ENCODE measurements at places on chromosomes 4 and X.

GRCh38 chr4:15131551-15131950 is 129.3 kb downstream of the CPEB2 start:
- DNase-seq, result no peak

DNA sequence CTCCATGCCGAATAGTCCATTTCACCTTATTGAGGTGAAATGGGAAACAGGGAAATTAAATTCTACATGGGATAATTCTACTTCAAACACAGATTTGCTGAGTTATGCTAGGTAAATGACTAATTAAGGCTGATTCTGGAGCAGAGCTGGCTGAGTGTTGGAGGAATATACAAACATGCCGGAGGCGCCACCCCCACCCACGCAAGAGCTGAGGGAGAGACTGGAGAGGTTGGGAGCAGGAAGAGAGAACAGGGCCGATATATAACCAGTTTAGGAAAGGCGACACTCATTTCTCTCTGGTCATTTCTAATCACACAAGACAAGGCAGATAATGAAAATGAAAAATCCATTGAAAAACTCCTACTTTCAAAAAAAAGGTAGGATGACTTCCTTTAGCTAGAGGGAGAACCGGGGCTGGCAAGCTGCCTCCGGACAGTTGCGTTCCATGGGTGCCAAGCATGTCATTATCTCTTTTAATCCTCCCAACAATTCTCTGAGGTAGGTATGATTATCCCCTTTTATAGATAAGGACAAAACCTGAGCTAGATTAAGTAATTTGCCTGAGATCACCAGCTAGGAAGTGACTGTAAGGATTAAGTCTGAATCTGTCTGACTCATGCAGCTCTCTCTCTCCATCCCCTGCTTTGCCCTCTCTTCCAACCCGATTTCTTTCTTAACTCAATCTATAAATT is 27.6 kb upstream of the CFAP299 start:
- DNase-seq, result no peak

- no peak for DNase-seq
These were observed 138.8 kb downstream of the MTNR1A start for GRCh38 chr4:186416451-186417060.

DNA sequence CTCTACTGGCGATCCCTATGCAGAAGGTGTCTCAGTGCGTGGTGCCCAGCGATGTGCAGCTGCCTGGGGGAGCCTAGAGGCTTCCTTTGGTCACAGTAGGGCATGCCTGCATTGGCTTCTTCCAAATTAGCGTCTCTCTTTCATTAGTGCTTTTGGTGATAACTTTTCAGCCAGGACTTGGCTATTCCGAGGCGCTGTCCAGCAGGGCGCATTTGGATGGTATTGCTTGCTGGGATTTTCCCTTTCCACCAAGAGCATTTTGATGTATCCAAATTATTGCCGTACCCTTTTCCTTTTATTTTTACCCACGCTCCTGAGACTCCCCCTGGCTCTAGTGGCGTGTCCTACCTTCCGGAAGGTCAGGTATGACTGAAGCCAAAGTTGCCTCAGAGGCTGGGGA is 101.4 kb downstream of the SORCS2 start:
- DNase-seq, result no peak

- DNase-seq, result no peak
These were observed 595.1 kb downstream of the RAB28 start for GRCh38 chr4:12889054-12889453.

DNA sequence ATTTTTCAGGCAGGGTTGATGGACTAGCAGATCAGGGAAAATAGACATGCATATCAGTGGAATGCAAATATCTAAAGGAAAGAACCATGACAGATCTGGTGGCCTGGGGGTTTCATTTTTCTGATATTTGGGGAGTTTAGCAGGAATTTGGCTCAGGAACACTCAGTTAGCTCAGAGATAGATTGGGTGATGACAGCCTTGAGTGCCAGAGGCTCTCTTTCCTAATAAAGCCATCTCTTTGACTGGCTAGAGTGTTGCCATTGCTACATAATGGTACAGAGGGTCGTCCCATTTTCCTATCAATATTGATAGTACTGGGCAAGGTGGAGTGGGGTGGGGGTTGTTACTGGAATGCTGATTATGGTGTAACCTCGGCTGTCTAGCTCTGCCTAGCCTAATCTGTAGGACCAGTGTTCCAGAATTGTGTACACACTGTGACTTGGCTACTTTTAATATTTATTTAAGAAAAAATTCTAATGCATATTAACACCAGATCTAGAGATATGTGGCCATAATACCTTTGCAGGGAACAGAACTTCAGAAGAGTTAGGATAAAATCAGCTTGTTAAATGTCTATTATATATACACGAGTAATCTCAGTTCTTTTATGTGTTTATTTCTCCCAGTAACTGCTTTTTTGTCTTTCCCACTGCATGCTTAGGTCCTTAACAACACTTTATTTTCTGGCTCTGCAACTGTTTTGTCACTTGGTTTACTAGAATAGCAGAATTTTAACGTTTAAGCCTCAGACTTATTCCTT is 145.0 kb upstream of the SPOCK3 start:
- DNase-seq, result no peak

GRCh38 chr4:127775843-127776242 is 6.3 kb upstream of the HSPA4L start:
- DNase-seq, result no peak

- no peak for DNase-seq
These were observed 962.9 kb upstream of the GRID2 start for GRCh38 chr4:91340822-91341221.

DNA sequence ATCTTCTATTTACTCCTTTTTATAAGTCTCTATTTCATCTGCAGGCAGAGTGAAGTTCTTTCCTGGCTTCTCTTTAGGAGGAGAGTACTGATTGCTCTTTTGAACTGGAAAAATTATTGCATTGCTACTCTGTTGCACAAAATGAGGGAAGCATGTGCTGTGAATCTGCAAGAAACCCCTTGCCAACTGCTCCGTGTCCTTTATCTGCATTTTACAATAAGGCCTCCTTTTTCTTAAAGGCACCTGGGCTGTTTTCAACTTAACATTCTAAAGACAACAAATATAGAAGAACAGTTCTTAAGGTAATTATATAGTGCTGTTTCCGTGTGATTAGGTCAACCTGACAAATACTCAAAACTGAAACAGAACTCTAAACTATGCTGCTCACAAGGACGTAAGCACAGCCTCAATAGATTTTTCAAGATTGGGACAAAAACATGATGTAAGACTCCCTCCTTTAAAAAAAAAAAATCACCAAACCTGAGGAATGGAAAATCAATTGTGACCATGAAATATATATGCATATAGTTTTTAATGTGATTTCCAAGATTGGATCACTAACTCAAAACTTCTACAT is 716.6 kb upstream of the INTU start:
- DNase-seq, result no peak

DNA sequence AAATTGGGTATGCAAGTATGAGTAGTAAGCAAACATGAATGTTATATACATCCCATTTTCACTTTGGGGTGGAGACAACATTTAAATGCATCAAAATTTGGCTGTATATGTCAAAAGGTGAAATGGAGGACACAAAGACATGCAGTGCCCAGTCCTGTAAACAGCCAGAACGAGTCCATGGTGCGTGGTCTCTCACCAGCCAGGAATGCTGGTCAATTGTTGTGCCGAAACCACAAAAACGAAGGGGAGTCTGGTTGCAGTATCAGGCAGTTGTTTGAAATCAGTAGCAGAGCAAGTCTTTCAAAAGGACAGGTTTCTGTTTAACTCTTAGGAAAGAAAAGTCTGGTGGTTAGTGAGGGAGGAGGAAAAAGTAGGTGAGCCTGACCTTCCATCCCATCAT is 22.3 kb upstream of the RNF150 start:
- no peak for DNase-seq

DNA sequence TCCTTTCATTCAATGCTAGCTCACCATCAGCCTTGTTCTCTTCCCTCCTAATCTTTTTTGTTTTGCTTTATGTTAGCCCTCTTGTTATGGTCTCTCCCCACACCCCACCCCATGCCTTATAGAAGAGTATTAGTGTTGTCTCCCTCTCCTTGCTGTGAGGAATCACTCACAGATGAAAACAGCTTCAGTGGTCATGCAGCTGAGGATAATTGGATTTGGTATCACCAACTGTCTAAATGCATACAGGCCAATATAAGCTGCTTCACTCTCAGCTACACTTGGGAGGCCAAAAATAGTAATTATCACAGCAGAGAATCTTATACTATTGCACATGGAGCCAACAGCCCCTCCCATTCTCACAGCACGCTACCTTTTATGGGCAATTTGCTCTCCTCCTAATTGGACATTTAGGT is 494.6 kb upstream of the FAM241A start:
- DNase-seq, result no peak

DNA sequence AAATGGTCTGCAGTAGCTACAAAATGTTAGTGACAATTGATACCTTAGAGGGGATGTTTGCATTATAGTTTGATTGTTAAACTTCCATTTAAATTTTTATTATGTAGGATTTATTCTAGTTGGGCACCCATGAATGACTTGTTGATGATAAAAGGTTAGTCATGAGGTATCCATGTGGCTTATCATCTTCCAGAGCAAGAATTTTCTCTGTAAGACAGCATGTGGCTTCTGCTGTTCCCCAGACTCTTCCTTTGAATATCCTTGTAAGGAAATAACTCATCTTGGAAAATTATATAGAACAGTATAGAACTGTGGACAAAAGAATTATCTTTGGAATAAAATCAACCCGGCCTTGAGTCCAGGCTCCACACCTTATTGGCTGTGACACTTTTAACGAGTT is 40.1 kb upstream of the KLHL8 start:
- DNase-seq, result no peak

- no peak for DNase-seq
These were observed 73.3 kb downstream of the FRYL start for GRCh38 chr4:48706736-48707135.

GRCh38 chrX:150529587-150529986 is 38.8 kb upstream of the MTM1 start:
- DNase-seq, result no peak

DNA sequence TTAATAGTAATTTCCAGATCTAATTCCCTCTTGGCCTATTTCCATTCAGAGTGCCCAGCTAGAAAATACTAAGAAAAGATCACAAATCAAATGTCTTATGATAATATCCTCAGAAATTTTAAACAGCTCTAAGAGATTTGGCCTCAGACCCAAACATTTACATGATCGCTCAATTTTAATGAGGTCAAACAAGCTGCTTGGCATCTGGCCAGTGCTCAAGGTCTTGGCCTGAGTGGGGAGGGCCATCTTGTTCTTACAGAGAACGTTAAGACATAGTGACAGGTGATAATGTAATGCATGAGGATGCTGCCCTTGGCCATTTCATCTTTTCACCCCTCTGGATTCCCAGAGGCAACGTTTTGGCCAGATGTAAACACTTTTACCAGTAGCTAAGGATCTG is 159.2 kb upstream of the SLC7A11 start:
- DNase-seq, result no peak

- DNase-seq, result no peak
These were observed 24.0 kb downstream of the PLRG1 start for GRCh38 chr4:154526151-154526550.

- no peak for DNase-seq
These were observed 28.8 kb downstream of the MSL3 start for GRCh38 chrX:11786862-11787261.

DNA sequence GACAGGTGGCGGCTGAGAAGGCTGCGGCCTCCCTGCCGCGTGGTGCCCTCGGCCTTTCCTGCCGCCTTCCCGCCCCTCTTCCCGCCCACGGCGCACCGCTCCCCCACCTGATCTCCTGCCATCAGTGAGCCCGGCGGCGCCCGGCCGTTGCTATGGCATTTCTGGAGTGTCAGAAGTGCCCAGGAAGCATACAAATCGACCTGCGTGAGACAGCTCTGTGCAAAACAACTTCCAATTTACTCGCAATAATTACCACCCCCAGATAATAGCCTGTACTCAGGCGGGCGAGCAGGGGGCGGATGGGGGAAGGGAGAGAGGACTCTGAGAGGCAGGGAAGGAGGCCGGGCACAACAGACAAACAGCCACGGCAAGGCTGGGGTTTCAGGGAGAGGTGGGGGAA is 16.6 kb upstream of the ERCC6L start:
- DNase-seq, result no peak

GRCh38 chrX:70089604-70090297 is 27.5 kb downstream of the OTUD6A start:
- DNase-seq, result no peak

GRCh38 chrX:80174925-80175574 is 160.5 kb downstream of the TBX22 start:
- DNase-seq, result no peak

- no peak for DNase-seq
These were observed 127.4 kb upstream of the SFRP2 start for GRCh38 chr4:153916273-153916755.

GRCh38 chr4:83263106-83263505 is 21.5 kb downstream of the COQ2 start:
- DNase-seq, result no peak

DNA sequence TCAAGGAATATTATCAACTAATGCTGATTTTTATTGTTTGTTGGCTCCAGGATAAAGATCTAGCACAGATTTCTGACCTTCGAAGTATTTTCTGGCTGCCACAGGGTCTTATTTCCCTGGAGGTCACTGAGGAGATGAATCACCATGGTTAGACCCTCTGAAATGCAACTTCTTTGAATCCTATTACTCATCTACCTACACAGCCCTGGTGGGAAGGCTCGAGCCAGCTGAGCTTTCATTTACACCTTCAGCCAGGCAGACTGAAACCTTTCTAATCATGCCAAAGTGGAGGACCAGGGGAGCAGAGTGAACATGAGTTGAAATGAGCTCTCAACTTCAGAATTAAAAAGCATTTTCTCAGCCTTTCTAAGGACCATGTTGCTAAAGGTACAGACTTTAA is 130.5 kb downstream of the SMIM20 start:
- DNase-seq, result no peak

DNA sequence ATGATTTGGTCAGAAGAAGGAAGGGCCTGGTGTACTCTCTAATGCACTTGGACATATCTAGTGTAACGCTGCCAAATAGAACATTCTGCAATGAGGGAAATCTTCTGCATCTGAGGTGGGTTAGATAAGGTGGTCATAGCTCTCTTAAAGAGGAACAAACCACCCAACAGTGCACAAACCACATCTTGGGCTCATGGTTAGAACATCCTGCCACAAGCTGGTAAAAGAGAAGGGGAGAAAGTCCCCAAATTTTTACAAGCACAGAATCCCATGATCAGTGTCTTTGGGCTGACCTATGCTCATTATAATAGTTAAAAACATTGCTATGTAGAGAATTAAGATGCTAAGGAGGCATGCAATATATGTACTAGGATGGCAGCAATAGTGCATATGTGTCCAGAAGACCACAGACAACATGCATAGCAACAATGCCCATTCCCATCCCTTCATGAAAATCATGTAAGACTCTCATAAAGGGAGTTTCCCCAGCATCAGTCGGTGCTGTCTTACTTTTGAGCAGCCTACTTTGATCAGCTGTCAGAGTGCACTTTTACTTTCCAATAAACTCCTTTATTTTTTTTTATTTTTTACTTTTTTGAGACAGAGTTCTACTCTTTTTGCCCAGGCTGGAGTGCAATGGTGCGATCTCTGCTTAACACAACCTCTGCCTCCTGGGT is 99.7 kb upstream of the SLC7A11 start:
- DNase-seq, result no peak

- no peak for DNase-seq
These were observed 173.1 kb upstream of the USP9X start for GRCh38 chrX:40912166-40912565.
